T-cell (primary cell): ENCODE measurements at places on chromosomes 2 and 18. TPM values are rescaled to one million over a fixed set of nuclear protein-coding genes. Genes with fewer than 3 reads are reported as not detected.

DNA sequence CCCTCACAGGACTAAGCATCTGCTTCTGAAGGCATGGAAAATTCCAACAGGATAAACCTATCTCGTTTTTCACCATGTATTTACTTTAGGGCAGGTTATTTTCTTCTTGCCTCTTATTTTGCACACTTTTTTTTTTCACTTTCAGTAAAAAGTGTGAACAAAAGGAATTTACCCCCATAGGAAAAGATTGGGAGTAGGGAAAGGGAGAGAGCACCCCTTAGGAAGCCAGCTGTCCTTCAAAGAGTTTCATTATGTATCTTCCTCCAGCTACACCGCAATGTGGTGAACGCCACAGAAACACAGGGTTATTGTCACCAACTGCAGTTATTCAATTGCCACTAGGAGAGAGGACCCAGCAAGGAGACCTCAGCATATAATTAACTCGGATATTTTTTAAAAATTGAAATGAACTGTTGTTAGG lies 286.2 kb upstream of the VRK2 start:
- DNase-seq = no peak

ITGA6 gene
- 70.8 TPM for total RNA-seq

BCL2 gene
- total RNA-seq = 123 TPM

DNA sequence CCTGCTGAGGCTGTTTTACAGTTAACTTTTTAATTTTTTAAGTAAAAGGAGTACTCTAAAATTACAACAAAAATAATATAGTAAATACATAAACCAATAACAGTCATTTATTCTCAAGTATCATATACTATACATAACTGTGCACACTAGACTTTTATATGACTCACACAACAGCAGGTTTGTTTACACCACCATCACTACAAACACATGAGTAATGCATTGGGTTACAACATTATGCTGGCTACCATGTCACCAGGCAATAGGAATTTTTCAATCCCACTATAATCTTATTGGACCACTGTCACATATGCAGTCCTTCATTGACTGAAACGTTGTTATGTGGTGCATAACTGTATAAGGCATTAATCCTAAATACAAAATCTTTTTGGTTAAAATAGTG lies 42.5 kb downstream of the RASGRP3 start:
- DNase-seq = no peak

GRCh38 chr18:56389190-56389589 lies 249.2 kb downstream of the TXNL1 start:
- no peak for DNase-seq

GRCh38 chr18:43819397-43819796 lies 542.1 kb upstream of the SYT4 start:
- no peak for DNase-seq

AFF3 gene
- total RNA-seq = 10.2 TPM
